ENCODE measurements at places on chromosomes 1 and 21.

GRCh38 chr1:33086384-33086850 is 5.5 kb downstream of the AZIN2 start:
- no peak for DNase-seq

GRCh38 chr1:245177071-245177900 is 22.5 kb downstream of the KIF26B start:
- no peak for DNase-seq

- DNase-seq = no peak
Observed at GRCh38 chr1:2103266-2103900, 53.2 kb downstream of the PRKCZ start.

DNA sequence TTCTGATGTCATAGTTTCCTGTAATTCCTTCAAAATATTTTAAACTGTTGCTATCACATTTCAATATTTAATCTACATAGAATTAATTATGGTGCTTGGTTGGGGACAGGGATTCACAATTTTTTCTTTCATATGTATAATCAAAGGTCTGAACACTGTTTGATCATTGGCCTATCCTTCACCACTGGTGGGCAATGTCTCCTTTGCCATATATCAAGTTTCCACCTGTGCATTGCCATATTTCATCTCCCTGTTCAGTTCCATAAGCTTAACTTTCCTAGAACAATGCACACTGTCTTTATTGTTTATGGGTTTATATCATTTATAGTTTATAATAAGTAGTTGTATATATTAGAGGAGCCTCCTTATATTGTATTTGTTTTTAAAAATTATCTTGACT is 374.9 kb upstream of the PTBP2 start:
- DNase-seq = no peak

DNA sequence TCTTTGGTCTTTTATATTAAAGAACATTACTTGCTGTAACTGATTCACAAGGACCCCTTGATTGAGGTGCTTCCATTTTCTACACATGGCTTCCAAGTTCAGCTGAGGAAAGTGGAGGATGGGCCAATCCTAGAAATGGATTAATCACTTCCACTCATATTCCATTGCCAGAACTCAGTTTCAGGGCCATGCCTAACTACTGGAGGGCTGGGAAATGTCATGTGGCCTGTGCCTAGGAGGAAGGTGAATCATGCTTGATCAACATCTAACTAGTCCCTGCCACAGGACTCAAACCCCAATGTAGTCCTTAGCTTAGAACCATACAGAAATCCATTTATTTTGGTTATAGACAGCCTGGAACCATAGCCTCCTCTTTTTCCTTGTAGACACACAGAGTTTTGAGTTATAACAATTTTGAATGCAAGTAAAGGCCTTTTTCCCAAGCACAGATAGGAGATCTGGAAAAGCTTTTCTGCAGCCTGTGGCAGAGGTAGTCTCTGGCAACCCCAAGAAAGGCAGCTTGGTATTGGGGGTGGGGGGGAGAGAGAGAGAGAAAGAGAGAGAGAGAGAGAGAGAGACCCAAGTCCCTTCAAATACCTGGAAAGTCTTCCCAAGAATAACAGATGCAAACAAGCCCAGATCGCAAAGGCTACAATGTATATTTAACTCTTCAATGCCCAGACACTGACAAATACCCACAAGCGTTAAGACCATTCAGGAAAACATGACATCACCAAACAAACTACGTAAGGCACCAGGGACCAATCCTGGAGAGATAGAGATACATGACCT is 12.5 kb downstream of the MAST2 start:
- peak; percentile 19 for DNase-seq

Data from HS-5 (cell line).